ENCODE measurements at places on chromosomes 16 and 17. TPM values are rescaled to one million over a fixed set of nuclear protein-coding genes. Genes with fewer than 3 reads are reported as not detected.

Gene LDHD
- not detected for total RNA-seq

Gene NPIPB13
- total RNA-seq: 24.3 TPM

Gene BICDL2
- total RNA-seq: 0.84 TPM

Gene NUP93
- total RNA-seq: 129 TPM

Gene PPY
- total RNA-seq: not detected

Gene ITGAL
- 471 TPM for total RNA-seq

Gene KRTAP4-7
- not detected for total RNA-seq

Gene TP53TG3C
- not detected for total RNA-seq

Gene ERN1
- total RNA-seq: 17.9 TPM

Gene TBX21
- 27.4 TPM for total RNA-seq

- H3K4me1 ChIP-seq: peaks cover 58% of the 10 kb centered on the region
- peak; percentile 50 for DNase-seq
- peak overlapping the region; percentile 29 for H3K4me3 ChIP-seq
- peaks cover 89% of the 10 kb centered on the region for H3K36me3 ChIP-seq
Measured at GRCh38 chr16:11250091-11250785, 5.8 kb downstream of the SOCS1 start.

GRCh38 chr16:12096828-12097522 is 120.4 kb downstream of the SNX29 start:
- no peaks in the 10 kb centered on the region for H3K36me3 ChIP-seq
- DNase-seq: no peak
- H3K27me3 ChIP-seq: no peaks in the 10 kb centered on the region
- no peak overlapping the region for H3K27ac ChIP-seq
- no peak overlapping the region for H3K4me3 ChIP-seq
- H3K4me1 ChIP-seq: peaks cover 10% of the 10 kb centered on the region

DNA sequence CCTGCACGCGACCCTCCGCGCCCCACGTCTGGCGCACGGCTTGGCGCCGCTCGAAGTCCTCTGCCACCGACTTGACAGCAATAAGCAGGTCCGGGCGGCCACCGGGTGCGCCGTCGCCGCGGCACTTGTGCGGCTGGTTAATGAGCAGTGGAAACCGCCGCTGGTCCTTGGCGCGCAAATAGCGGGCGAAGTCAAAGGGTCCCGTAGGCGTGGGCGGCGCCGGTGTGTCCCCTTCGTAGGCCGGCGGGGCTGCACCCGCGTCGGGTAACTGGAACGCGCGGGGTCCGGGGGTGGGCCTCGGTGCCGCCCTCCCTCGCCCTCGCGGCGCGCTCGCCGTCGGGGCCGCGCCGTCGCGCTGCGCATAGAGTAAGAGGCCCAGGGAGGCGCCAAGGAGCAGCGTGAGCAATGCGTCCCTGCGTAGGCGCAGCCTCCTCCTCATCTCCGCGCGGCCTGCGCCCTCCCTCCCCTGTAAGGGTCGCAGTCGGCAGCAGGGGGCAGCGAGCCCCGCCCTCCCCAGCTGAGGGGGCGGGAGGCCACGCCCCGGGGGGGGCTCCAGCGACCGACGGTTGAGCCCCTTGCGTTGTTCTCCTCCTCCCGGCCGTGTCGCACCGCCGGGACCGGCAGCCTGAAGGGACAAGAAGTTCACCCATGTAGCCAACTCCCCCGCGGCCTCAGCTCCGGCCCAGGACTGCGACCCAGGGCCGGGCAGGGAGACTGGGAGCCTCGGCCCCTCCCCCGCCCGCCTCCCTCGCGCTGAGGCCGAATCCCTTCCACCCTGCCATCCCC is 558 bp downstream of the B3GNT9 start:
- H3K36me3 ChIP-seq: peaks cover 42% of the 10 kb centered on the region
- peaks cover 33% of the 10 kb centered on the region for H3K4me1 ChIP-seq
- H3K4me3 ChIP-seq: peak overlapping the region; percentile 71

DNA sequence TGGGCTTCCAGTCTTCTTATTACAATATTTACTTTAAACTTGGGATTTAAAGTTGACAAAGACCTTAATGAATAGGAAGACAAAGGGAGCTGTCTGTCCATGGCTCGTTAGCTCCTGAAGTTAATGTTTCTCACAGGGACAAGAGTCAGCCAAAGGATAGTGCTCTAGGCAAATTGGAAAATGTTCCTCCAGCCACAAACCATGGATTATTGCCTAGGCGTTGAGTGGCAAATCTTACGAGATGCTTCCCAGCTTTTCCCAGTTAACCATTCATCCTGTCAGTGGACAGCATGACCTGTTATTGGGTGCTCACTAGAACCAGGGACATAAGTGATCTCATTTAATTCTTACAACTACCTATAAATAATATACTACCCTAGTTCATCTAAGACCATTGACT is 3.6 kb downstream of the TEX2 start:
- no peak overlapping the region for H3K27ac ChIP-seq
- no peak overlapping the region for H3K4me3 ChIP-seq
- H3K27me3 ChIP-seq: no peaks in the 10 kb centered on the region
- no peak for DNase-seq

DNA sequence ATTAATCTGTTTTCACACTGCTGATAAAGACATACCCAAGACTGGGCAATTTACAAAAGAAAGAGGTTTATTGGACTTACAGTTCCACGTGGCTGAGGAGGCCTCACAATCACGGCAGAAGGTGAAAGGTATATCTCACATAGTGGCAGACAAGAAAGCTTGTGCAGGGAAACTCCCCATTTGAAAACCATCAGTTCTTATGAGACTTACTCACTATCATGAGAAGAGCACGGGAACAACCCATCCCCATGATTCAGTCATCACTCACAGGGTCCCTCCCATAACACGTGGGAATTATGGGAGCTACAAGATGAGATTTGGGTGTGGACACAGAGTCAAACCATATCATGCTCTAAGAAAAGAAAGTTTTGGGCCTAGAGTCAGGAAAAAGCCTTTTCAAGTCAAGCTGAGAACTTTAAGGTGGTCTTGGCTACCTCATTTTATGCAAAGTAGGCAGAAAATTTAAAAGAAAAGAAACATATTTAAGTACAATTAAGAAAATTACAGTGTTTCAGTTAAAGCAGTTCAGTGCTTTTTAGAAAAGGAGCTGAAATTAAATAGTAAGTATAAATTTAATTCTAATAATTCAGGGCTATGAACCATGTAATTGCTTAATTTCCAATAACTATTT is 24.9 kb upstream of the CRYM start:
- no peak overlapping the region for H3K4me3 ChIP-seq
- no peak overlapping the region for H3K27ac ChIP-seq
- H3K36me3 ChIP-seq: no peaks in the 10 kb centered on the region
- peaks cover 48% of the 10 kb centered on the region for H3K27me3 ChIP-seq
- no peak for DNase-seq

DNA sequence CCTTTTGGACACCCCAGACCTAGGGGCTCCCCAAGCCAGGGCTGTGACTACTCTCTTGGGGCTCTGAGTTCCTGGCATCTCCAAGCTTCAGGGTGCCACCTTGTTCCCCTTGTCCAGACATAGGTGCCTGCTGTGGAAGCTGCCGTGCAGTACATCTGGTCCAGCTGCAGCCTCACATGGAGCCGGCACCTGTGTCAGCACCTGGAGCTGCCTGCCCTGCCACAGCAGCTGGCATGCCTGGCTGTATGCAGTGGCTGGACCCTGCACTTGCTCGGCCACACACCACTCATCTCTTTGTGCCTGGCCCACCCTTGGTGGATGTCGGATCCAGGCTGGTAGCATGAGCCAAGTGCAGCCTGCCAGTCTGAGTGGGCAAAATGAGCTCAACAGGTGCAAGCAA is 775.8 kb downstream of the CDH11 start:
- H3K4me3 ChIP-seq: no peak overlapping the region
- DNase-seq: no peak
- no peaks in the 10 kb centered on the region for H3K4me1 ChIP-seq
- no peak overlapping the region for H3K27ac ChIP-seq
- H3K27me3 ChIP-seq: no peaks in the 10 kb centered on the region

- H3K27me3 ChIP-seq: peaks cover 7% of the 10 kb centered on the region
- DNase-seq: no peak
- H3K27ac ChIP-seq: no peak overlapping the region
- H3K4me3 ChIP-seq: no peak overlapping the region
- no peaks in the 10 kb centered on the region for H3K4me1 ChIP-seq
Measured at GRCh38 chr16:49929626-49930025, 73.7 kb upstream of the ZNF423 start.

DNA sequence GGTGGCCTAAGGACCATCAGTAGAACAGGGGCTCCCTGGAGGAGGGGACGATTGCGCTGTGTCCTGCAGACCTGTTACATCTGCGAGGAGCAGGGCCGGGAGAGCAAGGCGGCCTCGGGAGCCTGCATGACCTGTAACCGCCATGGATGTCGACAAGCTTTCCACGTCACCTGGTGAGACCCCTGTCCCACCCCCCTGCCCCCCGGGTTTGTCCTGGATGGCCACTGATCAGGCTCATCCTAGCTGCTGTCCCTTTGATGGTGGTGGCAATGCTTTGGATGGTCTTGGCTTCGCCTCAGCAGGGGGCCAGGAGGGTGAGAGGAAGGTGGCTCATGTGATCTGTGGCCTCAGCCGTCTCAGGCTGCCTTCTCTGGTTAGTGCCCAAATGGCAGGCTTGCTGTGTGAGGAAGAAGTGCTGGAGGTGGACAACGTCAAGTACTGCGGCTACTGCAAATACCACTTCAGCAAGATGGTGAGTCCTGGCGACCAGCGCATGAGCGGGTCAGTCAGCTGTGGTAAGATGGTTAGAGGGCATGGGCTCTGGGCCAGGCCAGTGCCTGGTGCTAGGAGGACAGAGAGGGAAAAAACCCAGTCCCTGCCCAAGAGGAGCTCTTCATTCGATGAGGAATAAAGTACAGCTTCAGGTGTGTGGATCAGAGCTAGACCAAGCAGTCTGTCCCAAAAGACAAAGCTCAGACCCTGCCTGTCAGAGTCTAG is 4.2 kb downstream of the MLLT6 start:
- peaks cover 62% of the 10 kb centered on the region for H3K4me1 ChIP-seq
- H3K4me3 ChIP-seq: no peak overlapping the region
- H3K36me3 ChIP-seq: peaks cover 67% of the 10 kb centered on the region
- no peak for DNase-seq
- H3K27me3 ChIP-seq: no peaks in the 10 kb centered on the region
- H3K27ac ChIP-seq: peak overlapping the region; percentile 11

DNA sequence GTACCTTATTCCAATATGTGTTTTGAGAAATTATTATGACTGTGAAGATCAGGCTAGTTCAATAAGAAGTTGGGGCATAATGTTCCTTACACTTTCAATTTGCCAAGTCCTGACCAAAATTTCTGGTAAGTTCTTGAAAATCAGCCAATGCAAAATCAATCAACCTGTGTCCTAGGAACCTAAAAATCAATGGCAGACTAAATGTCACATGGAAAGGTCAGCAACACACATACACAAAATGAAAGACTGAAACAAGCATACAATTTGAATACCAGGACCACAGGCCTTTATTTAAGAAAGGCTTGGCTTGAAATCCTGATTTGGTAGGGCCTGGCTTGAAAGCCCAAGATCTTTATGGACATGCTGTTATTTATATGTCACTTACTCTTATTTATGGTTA is 155.5 kb upstream of the ZKSCAN2 start:
- H3K4me1 ChIP-seq: no peaks in the 10 kb centered on the region
- no peak overlapping the region for H3K27ac ChIP-seq
- DNase-seq: no peak
- H3K27me3 ChIP-seq: no peaks in the 10 kb centered on the region
- no peak overlapping the region for H3K4me3 ChIP-seq

GRCh38 chr16:84421081-84421937 is 53.0 kb downstream of the ATP2C2 start:
- no peaks in the 10 kb centered on the region for H3K27me3 ChIP-seq
- no peak overlapping the region for H3K4me3 ChIP-seq
- DNase-seq: no peak
- peaks cover 3% of the 10 kb centered on the region for H3K4me1 ChIP-seq

DNA sequence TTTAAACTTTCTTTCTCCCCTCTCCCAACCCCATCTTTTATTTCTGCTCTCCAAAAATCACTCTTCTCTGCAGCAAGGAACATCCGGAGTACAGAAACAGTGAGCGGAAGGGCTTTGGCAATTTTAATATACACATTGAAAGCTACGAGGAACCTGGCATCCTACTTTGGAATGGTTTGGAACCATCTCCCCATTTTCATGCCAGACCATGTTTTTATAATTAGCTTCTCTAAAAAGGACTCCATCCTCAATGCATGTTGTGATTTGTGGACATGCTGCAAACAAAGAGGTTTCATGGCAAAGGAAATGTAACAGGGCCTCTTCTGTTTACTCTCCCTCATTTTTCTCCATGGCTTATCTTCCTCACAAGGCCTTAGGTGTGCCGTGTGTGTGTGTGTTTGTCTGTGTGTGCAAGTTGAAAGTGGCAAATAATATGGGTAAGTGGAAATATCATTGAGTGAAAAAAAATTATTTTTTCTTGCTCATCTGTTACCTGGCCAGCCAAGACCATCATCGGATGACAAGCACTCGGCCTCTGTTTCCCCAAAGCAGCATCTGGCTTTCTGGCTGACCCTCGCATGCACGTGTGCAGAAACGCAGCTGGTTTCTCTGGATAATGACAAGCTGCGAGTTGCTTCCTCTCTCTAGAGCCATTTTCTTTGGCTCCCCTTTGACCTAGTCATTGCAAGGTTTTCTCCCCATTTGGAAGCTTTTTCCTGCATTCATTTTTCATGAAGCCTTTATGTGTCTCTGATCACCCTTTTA is 585.0 kb downstream of the TMEM114 start:
- no peak overlapping the region for H3K4me3 ChIP-seq
- H3K27me3 ChIP-seq: no peaks in the 10 kb centered on the region
- no peak overlapping the region for H3K27ac ChIP-seq

- H3K4me3 ChIP-seq: no peak overlapping the region
- H3K27me3 ChIP-seq: peaks cover 18% of the 10 kb centered on the region
- H3K36me3 ChIP-seq: no peaks in the 10 kb centered on the region
- DNase-seq: no peak
- H3K4me1 ChIP-seq: no peaks in the 10 kb centered on the region
Measured at GRCh38 chr16:54657058-54657708, 273.5 kb upstream of the IRX5 start.

GRCh38 chr16:72639494-72639893 is 408.4 kb downstream of the ZFHX3 start:
- no peak for DNase-seq
- peaks cover 6% of the 10 kb centered on the region for H3K4me1 ChIP-seq
- H3K27me3 ChIP-seq: no peaks in the 10 kb centered on the region
- no peak overlapping the region for H3K4me3 ChIP-seq
- H3K36me3 ChIP-seq: peaks cover 6% of the 10 kb centered on the region

DNA sequence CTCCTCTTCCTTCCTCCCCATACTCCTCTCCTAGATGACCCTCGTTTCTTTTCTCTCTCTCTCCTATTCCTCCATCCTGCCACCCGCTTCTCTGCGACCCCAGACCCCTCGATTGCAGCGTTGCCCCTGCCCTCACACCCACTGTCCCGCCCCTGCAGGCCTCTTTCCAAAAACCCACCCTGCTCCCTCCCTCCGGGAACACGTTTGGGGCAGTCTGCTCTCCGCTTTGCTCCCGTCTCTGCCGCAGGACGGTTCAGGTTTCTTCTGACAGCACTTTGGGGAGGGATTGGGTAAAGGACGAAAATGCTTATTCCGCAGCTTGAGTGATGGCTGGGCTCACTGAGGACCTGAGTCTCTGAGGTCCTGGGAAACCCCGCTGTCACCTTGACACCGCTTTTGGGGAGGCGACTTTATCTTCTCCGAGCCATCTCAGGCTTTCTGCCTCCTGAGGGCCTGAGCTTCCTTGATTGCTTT is 690 bp downstream of the NDE1 start:
- peak overlapping the region; percentile 98 for H3K27ac ChIP-seq
- H3K4me1 ChIP-seq: peaks cover 35% of the 10 kb centered on the region
- peak; percentile 57 for DNase-seq
- H3K4me3 ChIP-seq: peak overlapping the region; percentile 99
- peaks cover 37% of the 10 kb centered on the region for H3K36me3 ChIP-seq

GRCh38 chr17:79944821-79945391 is 90.8 kb downstream of the TBC1D16 start:
- H3K4me3 ChIP-seq: no peak overlapping the region
- H3K27me3 ChIP-seq: no peaks in the 10 kb centered on the region
- H3K27ac ChIP-seq: no peak overlapping the region
- no peaks in the 10 kb centered on the region for H3K36me3 ChIP-seq
